ENCODE measurements at places on chromosomes 5 and 9.

- DNase-seq: peak; percentile 93
Measured at GRCh38 chr9:111759762-111760639, 34.7 kb downstream of the SHOC1 start.

DNA sequence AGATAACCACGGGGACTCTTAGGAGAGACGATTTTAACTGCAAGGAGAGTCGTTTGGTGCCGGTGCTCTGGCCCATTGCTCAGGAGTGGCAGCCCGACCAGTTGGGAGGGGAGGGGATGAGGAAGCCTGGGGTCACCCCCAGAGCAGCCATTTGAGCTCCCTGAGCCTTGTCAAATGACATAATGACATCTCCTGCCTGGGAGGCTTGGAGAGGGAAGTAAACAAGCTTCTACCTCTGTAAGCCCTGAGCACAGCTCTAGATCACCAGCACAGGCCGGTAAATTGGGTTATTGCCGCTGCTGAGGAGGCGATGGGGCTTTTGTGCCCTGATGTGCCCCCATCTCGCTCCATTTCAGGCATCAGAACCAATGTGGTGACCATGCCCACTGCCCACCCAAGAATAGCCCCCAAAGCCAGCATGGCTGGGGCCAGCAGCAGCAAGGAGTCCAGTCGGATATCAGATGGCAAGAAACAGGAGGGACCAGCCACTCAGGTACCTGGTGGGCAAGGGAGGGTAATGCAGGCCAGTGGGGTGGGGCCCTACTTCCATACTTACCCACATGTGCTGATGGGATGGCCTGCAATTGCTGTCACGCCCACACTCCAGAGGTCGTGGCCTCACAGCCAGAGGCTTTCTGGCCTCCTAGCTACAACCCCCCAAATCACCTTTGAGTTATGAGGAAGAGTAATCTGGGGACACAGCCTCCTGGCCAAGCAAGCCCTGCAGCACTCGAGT lies 23.0 kb downstream of the CD74 start:
- no peak for DNase-seq

- no peak for DNase-seq
Measured at GRCh38 chr9:112041536-112042243, 133.4 kb downstream of the SUSD1 start.

DNA sequence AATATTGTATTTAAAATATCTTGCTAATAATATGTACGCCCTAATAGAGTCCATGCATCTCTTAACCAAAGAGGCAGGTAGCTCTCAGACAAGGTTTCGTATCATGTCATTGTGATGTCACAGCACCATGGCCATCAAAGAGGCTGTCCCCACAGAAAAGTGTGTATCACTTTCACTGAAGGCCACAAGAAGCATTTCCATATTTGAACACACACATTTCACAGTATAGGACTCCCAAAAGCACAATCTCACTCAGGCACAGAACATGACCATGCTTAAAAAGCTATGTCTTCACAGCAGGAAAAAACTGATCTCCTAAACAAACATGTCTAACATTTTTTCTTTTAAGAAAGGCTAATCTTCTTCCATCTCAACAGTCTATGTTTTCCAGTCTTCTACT lies 133.8 kb downstream of the DENND1A start:
- no peak for DNase-seq

Measured in NCI-H510A treated with DMSO at 0.1 percent for 48 hours (cell line).